SK-N-MC (cell line): ENCODE measurements at places on chromosomes 3 and 15.
A peak's percentile ranks its signal among the peaks of the same experiment; 100 is the strongest.

DNA sequence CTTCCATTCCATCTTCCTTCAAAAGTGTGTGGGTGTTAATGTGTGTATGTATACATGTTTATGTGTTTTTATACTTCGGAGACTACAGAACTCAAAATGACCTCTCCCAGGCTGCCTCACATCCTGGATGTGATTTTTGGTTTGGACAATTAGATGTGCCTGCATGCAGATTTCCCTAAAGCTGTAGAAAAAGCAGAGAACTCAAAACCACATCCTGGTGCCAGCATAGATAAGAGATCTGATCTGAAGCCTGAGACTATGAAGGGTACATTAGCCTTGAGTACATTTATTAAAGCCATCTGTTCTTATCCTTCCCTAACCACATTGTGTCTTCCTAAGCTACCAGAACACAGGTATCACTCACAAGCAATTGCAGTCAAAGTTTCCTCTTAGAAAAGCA, 319.4 kb upstream of the RASGRP1 start:
- DNase-seq, result no peak

DNA sequence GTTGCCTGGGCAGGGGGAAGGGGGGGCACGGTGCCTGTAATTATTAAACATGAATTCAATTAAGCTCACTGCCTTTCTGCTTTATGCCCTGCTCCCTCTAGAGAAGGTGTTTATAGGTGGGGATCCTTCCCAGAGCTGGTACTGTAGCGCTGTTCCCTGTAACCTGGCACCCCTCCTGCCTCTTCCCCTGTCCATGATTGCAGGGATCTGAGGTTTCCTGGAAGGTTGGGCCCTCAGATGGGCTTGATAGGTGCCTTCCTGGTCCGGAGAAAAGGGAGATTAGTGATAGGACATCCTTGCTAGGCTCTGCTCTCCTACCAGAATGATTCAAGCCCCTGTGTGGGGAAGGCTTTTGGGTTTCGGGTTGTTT, 2.1 kb upstream of the FAM131A start:
- no peak for DNase-seq

- DNase-seq, result peak; percentile 71
Observed at GRCh38 chr15:66504563-66505429, at the start of the genes RPL4 and ZWILCH. RPL4 (minus strand) TSS chr15:66504855; CDS start chr15:66504790, 65 bp downstream. ZWILCH (plus strand) TSS chr15:66505326; CDS start chr15:66505339, 13 bp downstream.

- DNase-seq, result no peak
Observed at GRCh38 chr3:61323094-61323493, 71.8 kb upstream of the FHIT start.

GRCh38 chr3:10474847-10475246, 30.5 kb downstream of the ATP2B2 start:
- no peak for DNase-seq
